WTC11 (cell line): ENCODE measurements at places on chromosomes 1 and 21.
A peak's percentile ranks its signal among the peaks of the same experiment; 100 is the strongest.

DNA sequence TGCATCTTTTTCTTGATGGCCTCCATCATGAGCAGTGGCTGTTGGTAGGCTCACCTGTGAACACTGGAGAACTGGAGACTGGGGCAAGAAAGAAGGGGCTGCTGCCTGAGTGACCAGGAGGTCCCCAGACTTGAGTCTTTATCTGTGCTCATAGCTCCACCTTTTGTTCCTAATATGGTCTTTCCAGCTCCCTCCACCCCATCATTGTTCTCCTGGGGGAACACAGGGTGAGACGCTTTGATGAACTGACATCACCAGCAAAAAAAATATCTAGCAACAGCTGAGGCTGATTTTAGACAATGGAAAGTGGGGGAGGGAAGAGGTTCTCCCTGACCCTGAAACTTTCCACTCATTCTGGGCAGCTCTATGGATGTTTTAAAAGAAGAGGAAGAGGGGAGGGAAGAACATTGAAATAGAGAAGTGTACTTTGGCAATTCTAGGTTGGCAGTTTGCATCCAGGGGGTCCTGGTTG is at the start of gene TPM3:
TPM3 (minus strand) TSS at position 111 of the 472 bp plus-strand sequence; CDS start at position 29, 82 bp downstream.
- peaks cover 9% of the 10 kb centered on the region; the same call in 1 of the 2 replicates for H3K27me3 ChIP-seq
- H3K36me3 ChIP-seq = no peaks in the 10 kb centered on the region

GRCh38 chr1:232574889-232575762 is 54.8 kb downstream of the SIPA1L2 start:
- no peaks in the 10 kb centered on the region; the same call in 1 of the 2 replicates for H3K27me3 ChIP-seq
- DNase-seq = no peak
- peak overlapping the region; percentile 42; the same call in 1 of the 2 replicates for H3K27ac ChIP-seq
- no peak overlapping the region for H3K4me3 ChIP-seq
- H3K36me3 ChIP-seq = no peaks in the 10 kb centered on the region
- H3K4me1 ChIP-seq = peaks cover 72% of the 10 kb centered on the region

GRCh38 chr1:17802164-17802563 is 47.0 kb downstream of the ACTL8 start:
- H3K27me3 ChIP-seq = peaks cover 2% of the 10 kb centered on the region; the same call in 1 of the 2 replicates
- no peak overlapping the region for H3K27ac ChIP-seq
- H3K36me3 ChIP-seq = no peaks in the 10 kb centered on the region

DNA sequence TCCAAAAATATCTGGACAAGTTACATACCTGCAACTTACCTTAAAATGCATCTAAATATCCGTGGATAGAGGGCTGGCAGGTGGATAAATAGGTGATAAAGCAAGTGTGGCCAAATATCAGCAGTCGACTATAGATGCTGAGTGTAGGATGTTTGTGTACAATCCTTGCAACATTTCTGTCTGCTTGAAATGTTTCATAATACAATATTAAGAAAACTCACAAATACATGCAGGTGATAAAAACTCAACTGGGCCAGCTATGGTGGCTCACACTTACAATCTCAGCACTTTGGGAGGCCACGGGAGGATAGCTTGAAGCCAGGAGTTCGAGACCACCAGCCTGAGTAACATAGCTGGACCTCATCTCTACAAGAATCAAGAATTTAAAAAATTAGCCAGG is 41.0 kb downstream of the ACTA1 start:
- H3K4me3 ChIP-seq = no peak overlapping the region
- H3K4me1 ChIP-seq = peaks cover 10% of the 10 kb centered on the region
- DNase-seq = no peak

DNA sequence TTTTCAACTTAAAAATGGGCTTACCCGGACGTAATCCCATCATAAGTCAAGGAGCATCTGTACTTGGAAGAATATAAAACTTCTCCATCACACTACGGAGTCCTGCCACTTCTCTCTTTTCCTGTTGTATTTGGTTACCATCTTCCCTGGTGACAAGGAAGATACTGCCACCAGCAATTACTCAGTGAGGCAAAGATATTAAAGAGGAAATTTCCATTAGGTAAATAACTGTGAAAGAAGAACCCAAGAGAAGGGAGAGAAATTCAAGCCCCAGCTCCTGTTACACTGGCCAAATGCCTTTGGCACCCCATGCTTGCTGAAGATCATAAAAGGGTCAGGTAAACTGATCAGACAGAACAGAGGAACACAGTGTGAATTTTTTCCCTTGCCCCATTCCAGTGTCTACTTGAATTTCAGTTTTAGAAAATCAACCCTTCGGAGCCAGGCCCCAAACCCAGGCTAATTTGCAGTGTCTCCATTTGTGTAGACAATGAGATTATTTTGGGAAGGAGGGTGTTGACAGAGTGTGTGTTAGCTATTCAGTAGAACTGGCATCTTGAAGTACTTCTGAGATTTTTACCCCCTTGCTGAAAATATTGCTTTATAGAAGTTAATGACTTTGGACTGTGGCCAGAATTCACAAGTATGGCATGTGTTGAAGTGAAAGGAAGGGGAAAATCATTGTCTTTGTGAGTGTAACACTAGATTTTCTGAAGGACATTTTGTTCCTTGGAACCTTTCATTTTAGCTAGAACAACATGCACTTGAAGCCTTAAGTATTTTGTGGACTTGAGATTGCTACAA is 167.1 kb downstream of the DHRS3 start:
- H3K36me3 ChIP-seq = no peaks in the 10 kb centered on the region
- no peak for DNase-seq

- H3K4me1 ChIP-seq = peaks cover 19% of the 10 kb centered on the region
- no peak overlapping the region for H3K4me3 ChIP-seq
- H3K36me3 ChIP-seq = peaks cover under 1% of the 10 kb centered on the region; the same call in 1 of the 2 replicates
- DNase-seq = no peak
- no peak overlapping the region for H3K27ac ChIP-seq
Observed at GRCh38 chr1:184507165-184507564, 120.3 kb downstream of the C1orf21 start.

DNA sequence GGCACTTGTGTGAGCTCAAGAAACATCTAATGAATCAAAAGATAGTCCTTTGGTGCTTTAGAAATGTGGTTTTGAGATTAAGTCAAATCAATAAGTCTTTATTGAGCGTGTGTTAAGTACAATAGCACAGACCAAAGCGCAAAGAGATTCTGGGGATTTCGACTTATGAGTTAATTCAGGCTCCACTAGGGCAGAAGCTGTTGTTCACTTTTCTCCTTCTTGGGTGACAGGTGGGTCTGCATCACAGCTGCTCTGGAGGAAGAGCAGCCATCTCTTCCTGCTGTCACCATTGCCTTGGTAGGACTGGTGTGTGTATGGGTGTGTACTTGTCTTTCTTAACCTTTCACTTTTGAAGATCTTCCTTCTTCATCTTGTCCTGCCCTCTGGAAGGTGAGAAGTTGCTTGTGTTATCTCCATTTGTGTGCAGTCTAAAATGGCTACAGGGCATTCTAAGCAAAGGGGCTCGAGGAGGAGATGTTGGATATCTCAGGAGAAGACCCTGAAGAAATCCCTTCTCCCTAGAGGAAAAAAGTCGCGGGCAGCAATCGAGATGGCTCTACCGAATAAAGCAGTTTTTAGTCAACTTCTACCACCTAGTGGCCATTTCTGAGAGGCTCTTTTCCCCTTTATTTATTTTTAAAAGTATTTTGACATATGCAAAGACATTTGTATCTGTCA is 22.9 kb upstream of the DISC1 start:
- H3K4me3 ChIP-seq = peak overlapping the region; percentile 44
- H3K27me3 ChIP-seq = peaks cover 8% of the 10 kb centered on the region; the same call in 1 of the 2 replicates
- no peaks in the 10 kb centered on the region for H3K36me3 ChIP-seq
- peaks cover 13% of the 10 kb centered on the region for H3K4me1 ChIP-seq
- no peak overlapping the region for H3K27ac ChIP-seq
- peak; percentile 32 for DNase-seq

GRCh38 chr1:224565186-224565585 is 50.9 kb upstream of the CNIH3 start:
- H3K4me1 ChIP-seq = no peaks in the 10 kb centered on the region
- no peak overlapping the region for H3K27ac ChIP-seq
- H3K4me3 ChIP-seq = no peak overlapping the region
- H3K36me3 ChIP-seq = peaks cover 19% of the 10 kb centered on the region

- H3K27me3 ChIP-seq = no peaks in the 10 kb centered on the region
- peaks cover 6% of the 10 kb centered on the region for H3K4me1 ChIP-seq
- H3K27ac ChIP-seq = no peak overlapping the region
- no peak for DNase-seq
- H3K36me3 ChIP-seq = no peaks in the 10 kb centered on the region
- H3K4me3 ChIP-seq = no peak overlapping the region
Observed at GRCh38 chr1:182367926-182368325, 23.7 kb downstream of the GLUL start.

GRCh38 chr1:187840557-187840956 is 1011.8 kb downstream of the PLA2G4A start:
- H3K36me3 ChIP-seq = peaks cover 24% of the 10 kb centered on the region
- no peaks in the 10 kb centered on the region for H3K4me1 ChIP-seq
- no peak for DNase-seq
- H3K27me3 ChIP-seq = no peaks in the 10 kb centered on the region
- no peak overlapping the region for H3K4me3 ChIP-seq

- no peaks in the 10 kb centered on the region for H3K27me3 ChIP-seq
- H3K27ac ChIP-seq = no peak overlapping the region
- H3K36me3 ChIP-seq = no peaks in the 10 kb centered on the region
Observed at GRCh38 chr21:28229814-28230213, 762.9 kb downstream of the LTN1 start.

DNA sequence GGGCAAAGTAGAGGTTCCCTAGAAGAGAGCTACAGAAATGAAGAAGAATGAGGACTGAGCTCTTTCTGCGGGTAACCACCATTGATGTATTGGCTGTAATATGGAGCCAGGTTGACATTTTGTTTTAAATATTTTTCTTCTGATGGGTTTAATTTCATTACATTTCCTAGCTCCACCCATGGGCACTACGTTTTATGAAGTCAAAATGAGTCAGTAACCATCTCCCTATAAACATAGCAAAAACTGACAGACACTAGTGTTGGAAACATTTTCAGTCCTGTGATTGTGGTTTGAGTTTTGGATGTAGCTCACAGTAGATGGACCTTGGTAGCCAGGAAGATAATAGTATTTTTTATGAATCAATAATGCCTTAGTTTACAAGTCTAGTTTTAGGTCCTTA is 470.4 kb upstream of the B3GALT2 start:
- no peak overlapping the region for H3K4me3 ChIP-seq
- no peaks in the 10 kb centered on the region for H3K36me3 ChIP-seq
- no peak for DNase-seq
- H3K27ac ChIP-seq = no peak overlapping the region
- H3K4me1 ChIP-seq = no peaks in the 10 kb centered on the region

GRCh38 chr21:44701541-44701940 is 4.6 kb downstream of the KRTAP10-12 start:
- peak overlapping the region; percentile 26; the same call in 1 of the 2 replicates for H3K4me3 ChIP-seq
- peaks cover 15% of the 10 kb centered on the region for H3K27me3 ChIP-seq
- peak overlapping the region; percentile 80 for H3K27ac ChIP-seq
